Breast epithelium (tissue), 4 donors: ENCODE measurements at places on chromosomes 5 and 9. TPM values are rescaled to one million over a fixed set of nuclear protein-coding genes. Genes with fewer than 3 reads are reported as not detected.

The PIP5K1B gene
- total RNA-seq, result 9.8 TPM

DNA sequence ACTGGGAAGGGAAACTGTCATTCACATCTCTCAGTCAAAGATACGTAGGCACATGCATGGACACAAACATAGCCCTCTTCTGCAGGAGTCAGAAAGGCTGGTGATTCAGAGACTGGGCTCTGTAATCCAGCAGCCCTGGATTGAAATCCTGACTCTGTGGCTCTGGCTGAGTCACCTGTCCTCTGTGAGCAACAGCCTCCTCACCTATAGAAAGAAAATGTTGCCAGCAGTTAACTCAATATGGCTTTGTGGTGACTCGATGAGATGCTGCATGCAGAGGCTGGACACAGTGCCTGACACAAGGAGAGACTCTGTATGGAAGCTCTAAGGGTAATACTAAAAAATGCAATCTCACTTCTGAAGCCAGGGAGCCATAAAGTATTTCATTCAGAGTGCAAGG lies 23.9 kb upstream of the CDKN2AIPNL start:
- DNase-seq, result no peak

GRCh38 chr9:137160716-137161557 lies 8.9 kb downstream of the LRRC26 start:
- no peak for DNase-seq

- no peak for DNase-seq
Observed at GRCh38 chr5:112219000-112219399, 200.1 kb downstream of the EPB41L4A start.

- DNase-seq, result no peak
Observed at GRCh38 chr5:33232731-33233505, 207.8 kb upstream of the TARS1 start.

GRCh38 chr5:68110894-68111293 lies 104.7 kb upstream of the PIK3R1 start:
- DNase-seq, result no peak

GRCh38 chr9:105258225-105258737 lies 13.8 kb downstream of the SLC44A1 start:
- no peak for DNase-seq

GRCh38 chr9:18520416-18521047 lies 46.6 kb downstream of the ADAMTSL1 start:
- no peak for DNase-seq

The ZNF658 gene
- 5.6 TPM for total RNA-seq

DNA sequence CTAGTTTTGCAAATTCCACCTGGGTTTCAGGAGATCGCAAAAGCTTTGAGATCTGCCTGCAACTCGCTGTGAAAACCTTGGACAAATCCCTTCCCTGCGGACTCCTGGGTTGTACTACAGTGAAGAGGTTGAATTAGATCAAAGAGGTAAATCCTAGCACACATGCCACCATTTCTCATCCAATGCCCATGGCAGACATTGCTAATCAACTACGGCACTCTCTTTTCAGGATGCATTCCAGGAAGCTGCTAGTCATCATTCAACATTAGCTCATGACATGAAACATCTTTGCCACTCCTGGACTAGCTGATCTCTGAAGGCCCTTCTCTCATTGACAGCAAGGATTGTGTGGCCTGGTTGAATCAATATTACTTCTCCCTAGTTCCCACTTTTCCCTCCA lies 46.1 kb downstream of the PCDH1 start:
- DNase-seq, result no peak
